ENCODE measurements at places on chromosomes 16 and 17.

DNA sequence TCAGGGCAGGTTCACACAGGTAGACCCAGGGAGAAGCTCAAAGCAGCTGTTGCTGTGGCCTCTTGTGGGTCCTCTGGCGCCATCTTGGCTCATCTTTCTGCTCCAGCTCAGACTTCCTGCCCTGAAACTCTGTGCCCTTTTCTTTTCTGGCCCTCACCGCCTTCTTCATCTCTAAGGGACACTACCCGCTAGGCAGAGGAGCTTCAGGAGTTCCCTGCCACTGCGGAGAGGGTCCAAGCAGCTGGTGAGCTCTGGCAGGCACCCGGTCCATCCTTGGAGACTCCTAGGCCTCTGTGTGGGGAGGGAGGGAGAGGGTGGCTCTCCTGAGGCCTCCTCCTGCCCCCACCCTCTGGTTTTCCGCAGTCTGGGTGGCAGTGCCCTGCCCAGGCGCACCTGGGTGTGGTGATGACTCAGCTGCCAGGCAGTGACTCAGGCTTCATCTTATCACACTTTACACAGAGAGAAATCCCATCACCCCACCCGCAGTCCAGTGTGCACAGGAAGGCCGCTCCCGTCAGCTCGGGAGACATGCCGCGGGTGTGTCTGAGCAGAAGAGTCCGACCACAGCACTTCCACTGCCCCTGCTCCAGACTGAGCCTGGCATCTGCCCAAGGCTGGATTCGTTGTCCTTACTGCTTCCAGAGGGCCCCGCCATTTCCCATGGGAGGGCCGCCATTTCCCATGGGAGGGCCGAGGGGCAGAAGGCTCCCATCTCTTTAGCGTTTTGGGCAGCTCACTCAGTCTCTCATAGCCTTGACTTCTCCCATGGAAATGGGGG, 7.3 kb downstream of the NT5C start:
- peak; percentile 67 for DNase-seq

DNA sequence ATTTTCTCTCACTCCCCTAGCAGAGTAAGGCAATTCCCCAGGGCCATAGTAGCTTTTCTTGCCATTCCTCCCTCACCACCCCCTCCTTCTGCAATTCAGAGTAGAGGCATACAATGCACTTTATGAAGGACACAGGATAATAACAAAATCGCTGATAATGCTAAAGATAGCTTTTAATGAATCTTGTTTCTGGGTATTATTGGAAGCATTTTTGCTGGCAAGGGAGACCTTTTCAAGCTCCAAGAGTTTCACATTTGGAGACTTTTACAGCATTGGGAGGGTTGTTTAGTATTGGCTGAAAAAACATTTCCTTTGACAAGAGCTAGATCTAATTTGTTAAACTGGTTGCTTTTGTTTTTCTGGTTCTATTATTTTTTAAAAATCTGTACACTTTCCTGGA, 573.0 kb upstream of the C16orf82 start:
- no peak for DNase-seq

GRCh38 chr17:34626121-34626681, 46.8 kb downstream of the TMEM132E start:
- no peak for DNase-seq

GRCh38 chr17:56762988-56763387, 70.7 kb downstream of the C17orf67 start:
- no peak for DNase-seq

DNA sequence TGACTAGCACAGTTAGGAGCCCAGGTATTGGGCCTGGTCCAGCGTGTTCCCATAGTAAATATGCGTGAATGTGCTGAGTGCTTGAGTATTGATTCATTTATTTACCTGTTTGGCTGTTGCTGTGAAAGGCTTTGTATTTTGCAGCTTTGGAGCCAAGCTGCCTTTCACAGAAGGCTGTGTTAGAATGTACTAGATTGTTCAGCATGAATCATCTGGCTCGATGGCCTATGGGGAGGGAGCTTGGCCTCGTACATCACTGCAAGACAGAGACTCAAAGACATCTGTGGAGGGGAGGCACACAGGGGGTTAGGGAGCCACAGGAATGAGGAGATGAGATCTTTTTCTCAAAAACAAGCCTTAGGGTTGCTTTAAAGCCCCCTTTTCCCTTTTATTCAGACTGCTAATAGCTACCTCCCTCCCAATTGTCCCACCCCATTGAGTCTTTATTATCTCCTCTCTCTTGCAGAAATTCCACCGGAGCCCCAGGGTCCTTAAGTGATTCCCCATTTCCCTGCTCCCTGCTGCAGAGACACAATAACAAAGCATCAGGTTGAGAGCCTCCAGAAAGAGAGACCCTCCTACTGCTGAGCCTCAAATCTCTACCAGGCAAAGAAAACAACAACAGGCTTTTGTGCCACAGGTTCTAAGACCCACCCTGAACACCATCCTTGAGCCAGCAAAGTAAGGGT, 307.2 kb downstream of the ABCC12 start:
- DNase-seq: no peak

- DNase-seq: no peak
Observed at GRCh38 chr17:37519251-37519985, 29.7 kb downstream of the DUSP14 start.

Measured in stimulated activated CD4-positive, alpha-beta T cell treated with anti-CD3 and anti-CD28 coated beads, Interleukin-4, amount 100 ng/mL, for 24 hours (primary cell).